ENCODE measurements at places on chromosomes 13 and 19.

DNA sequence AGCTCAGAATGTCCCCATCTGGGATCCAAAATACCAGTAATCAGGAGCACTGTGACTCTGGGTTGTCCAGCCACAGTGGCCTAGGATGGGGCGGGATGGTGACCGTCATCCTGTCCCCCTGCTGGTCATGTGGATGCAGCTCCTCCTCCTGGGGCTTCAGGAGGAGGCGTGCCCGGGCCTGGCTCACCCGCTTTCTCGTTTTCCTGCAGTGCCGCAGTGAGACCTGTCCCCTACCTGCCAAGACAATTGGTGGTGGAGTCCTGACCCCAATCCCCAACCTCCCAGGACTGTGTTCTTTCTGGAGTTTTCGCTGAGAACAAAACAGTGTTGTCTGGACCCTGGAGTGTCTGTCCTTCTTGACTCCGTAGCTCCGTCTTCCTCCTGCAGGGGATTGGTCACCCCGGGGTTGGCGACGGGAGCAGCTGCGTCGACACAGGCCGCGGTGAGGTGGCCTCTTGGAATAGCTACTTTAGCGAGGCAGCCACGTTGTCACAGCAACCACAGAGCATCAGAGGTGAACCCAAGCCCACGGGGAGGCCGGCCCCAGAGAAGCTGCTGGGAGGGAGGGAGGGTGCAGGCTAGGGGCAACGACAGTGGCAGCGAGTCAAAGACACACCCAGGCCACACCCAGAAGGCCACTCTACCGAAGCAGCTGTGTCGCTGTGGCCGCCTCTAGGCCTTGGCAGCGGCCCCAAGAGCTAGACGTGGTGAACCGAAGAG, 10.2 kb upstream of the EMC10 start:
- DNase-seq: no peak

- no peak for DNase-seq
Measured at GRCh38 chr19:16014923-16015804, 61.1 kb upstream of the TPM4 start.

- DNase-seq: no peak
Measured at GRCh38 chr19:17654993-17655392, 33.2 kb downstream of the UNC13A start.

DNA sequence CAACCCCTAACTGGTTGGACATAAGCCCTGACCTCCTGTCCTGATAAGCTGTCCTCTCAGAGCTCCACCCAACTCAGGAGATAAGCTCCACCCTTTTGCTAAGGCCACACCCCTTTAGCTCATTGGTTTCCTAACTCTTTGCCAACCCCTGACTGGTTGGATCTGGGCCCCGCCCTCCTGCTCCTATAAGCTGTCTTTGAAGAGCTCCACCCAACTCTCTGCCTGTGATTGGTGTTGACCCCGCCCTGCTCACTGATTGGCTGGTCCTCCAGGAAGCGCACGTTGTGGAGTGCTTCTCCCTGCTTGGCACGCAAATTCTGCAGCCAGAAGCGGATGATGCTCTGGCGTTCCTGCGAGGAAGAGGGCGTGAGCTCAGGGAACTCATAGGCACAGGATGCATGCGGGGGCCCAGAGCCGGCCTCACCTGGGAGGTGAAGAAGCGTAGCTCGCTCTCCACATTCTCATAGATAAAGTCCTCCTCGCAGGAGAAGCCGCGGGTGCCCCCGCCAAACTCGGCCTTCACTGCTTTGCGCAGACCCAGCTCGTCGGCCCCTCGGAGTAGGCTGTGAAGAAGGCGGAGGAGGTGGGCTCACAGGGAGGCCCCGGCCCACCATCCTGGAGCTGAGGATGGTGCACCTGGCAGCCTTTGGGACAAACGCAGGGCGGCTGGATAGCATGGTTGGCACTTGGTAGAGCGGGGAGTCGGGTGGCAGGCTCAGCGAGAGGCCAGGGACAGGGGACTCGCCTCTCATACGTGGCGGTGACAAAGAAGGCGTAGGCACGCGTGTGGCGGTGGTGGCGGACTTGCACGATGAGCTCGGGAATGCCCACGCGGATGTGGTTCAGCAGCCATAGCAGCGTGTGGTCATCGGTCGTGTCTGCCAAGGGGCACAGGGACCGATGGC, 1.7 kb downstream of the ANO8 start:
- DNase-seq: no peak

DNA sequence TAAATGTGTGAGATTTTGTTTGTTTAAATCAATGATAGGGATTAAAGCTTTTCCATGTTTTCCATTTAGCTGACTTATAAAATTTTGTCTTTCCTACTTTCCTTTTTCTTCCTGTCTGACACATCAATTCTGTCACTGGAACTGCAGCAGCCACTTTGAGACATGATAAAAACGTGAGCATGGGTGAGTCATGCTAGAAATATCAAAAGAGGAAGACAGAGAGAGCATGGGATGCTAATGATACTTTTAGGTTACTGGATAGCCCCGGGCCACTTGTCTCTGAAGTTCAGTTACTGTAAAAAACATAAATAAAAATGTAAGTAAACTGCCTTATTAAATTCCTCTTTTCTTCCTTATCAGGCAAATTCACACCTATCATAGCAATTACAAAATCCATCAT, 1332.0 kb upstream of the PCDH20 start:
- DNase-seq: no peak
